ENCODE measurements at places on chromosomes 2 and 18.
A peak's percentile ranks its signal among the peaks of the same experiment; 100 is the strongest.

DNA sequence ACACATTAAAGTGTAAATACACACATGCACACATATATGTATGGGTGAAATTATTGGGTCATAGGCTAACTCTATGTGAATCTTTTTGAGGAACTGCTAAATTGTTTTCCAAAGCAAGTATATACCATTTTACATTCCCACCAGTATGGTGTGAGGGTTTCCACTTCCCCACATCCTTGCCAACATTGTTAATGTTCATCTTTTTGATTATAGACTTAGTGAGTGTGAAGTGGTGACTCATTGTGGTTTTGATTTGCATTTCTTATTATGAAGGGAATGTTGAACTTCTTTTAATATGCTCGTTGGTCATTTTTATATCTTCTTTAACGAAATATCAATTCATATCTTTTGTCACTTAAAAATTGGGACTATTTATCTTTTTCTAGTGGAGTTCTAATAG, 181.8 kb upstream of the GCFC2 start:
- no peak for DNase-seq

DNA sequence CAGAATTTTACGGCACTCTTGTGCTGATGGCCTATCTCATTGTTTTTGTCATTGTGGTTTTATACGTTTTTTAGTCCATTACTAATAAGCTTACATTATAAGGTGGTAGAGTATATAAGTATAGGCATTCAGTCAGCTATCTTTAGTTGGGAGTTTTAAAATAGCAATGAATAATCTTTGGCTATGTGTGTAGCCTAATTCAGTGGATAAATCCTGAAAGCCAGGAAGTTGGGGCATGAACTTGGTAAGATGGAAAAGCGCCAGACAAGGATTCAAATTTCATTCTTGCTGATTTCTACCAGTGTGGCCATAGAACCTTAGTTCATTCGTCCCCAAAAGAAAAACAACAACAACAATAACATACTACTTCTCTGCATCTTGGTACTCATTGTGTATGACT, 31.2 kb downstream of the EPC2 start:
- DNase-seq, result no peak

DNA sequence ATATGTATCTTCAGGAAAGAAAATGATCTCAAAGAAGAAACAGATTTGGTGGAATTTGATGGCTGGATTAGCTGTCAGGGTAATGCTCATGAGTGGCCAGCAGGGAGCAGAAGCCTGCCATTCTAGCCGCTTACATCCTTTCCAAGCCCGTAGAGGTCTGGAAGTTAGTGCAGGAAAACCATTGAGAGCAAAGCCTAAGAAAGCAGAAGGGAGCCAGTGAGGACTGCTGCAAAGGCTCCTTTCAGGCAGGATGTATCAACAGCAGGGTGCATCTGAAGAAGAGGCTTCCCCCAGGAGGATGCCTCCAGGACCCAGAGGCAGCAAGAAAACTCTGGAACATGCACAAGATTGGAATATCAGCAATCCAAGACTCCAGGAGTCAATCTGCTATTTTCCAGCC, 22.9 kb upstream of the LBH start:
- DNase-seq, result peak; percentile 50

DNA sequence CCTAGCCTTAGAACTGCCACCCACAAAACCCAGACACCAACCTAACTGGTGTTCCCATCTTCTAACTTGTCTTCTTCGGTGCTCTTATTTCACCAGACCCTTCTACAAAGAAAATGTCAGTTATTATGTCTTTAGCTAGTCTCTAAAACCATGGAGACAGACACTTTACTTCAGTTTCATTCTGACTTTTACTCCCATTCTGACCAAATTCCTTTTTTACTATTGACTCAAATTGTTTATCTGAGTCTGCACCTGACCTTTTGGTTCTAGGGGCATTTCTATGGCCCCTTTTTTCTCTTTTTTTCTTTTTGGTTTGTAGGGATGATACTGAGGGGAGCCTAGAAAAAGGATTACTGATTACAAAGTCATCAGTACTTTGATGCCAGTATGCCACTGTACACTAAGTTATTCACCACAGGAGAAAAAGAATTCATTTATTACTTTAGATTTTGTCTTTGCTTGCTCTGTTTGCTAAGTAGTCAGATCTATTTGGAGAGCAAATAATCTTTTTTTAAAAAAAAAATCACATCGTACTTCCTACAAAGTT, 6.8 kb upstream of the SLC1A4 start:
- DNase-seq, result no peak

DNA sequence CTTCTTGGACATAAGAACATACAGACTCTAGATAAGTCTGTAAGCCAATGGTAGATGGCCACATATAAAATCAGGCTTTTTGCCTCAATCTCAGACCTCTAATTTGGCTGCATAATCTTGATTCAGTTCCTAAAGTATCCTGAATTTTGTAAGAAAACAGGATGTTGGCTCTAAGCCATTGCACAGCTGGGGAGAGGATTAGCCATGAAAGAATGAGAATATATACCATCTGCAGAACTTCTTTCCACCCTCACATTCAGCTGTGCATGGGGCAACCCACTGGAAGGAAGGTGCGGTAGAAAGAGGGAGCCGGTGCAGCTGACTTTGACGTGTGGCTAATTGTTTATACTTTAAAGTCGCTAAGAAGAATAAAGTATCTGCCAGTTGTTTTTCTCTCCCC, 1061.6 kb upstream of the FAM98A start:
- no peak for DNase-seq

DNA sequence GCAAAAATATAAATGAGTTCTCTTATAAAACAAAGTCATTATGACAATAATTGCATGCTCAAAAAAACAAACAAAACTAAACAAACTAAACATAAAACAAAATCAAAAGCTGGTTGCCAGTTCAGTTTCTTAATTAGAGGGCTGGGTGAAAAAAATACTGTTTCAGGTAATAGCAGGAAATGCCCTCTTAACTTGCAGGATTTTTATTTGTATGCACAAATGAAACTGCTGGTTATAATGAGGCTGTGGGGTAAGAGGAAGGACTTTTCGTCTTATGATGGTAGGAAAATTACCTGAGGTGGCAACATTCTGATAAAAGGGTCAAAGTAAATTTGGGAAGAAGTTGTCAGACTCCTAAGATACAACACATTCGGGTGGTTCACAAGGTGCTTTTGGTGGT, 21.5 kb upstream of the CDKL4 start:
- DNase-seq, result no peak

DNA sequence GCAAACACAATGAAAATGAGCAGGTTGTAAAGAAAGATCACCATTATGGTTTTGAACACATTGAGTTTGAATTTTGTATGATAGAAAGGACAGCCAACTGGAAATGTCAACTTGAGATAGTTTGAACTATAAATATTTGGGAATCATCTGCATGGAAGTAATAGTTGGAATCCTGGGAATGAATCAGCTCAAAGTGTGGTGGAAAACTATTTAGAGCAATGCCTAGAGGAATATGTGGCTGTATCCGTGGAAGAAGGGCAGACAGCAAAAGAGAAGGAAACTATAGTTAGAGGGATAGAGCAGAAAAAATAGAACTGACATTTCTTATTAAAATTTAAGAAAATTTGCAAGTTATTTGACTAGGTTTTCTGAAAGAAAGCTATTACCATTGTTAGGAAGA, 112.5 kb upstream of the OTX1 start:
- DNase-seq, result no peak

GRCh38 chr2:50955081-50955480, 76.9 kb downstream of the NRXN1 start:
- DNase-seq, result no peak

- DNase-seq, result no peak
Measured at GRCh38 chr2:96874198-96874831, 4.4 kb upstream of the SEMA4C start.

GRCh38 chr18:1438458-1438910, 533.8 kb downstream of the ADCYAP1 start:
- no peak for DNase-seq

DNA sequence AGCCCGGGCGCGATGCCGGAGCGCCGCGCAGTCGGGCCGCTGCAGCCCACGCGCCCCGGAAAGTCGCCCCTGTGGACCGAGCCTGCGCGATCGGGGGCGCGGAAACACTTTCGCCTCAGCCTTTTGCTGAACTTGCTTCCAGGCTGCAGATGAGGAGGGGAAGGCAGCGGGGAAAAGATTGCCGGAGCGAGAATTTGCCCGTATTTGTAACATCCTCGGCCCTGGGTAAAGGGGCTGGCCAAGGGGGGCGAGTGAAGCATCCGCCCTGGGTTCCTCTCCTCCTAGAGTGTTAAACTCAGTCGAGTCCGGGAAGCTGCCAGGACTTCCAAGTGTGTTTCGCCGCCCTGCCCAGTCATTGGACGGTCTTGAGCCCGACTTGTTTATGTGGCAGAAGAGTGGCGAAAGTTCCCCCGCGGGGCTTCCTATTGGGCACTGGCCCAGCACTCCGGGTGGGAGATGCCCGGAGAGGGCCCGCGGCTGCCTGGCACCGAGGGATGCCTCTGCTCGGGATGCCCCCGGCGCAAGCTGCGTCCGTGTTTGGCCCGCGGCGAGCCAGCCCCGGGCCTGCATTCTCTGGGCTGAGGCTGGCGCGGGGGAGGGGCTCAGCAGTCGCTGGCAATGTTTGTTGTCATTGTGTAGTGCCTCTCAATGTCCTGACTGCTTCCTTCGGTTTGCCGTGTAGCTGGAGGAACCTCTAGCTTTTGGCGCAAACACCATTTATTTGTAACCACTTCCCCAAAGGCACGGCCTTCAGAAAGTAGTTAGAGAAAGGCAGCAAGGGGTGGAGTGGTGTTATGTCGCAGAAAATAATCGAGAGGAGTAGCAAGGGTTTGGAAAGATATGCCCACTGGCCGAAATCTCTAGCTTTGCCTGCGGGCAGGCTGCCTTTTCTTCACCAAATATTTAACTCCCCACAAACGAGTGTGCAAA, 1.1 kb downstream of the CYBRD1 start:
- DNase-seq, result no peak

- DNase-seq, result peak; percentile 78
Measured at GRCh38 chr2:29114946-29115609, at the start of gene CLIP4. Gene CLIP4 (plus strand): TSS chr2:29115415. CDS start chr2:29121389, 5,974 bp downstream.
